ENCODE measurements at places on chromosomes 13 and 19.

DNA sequence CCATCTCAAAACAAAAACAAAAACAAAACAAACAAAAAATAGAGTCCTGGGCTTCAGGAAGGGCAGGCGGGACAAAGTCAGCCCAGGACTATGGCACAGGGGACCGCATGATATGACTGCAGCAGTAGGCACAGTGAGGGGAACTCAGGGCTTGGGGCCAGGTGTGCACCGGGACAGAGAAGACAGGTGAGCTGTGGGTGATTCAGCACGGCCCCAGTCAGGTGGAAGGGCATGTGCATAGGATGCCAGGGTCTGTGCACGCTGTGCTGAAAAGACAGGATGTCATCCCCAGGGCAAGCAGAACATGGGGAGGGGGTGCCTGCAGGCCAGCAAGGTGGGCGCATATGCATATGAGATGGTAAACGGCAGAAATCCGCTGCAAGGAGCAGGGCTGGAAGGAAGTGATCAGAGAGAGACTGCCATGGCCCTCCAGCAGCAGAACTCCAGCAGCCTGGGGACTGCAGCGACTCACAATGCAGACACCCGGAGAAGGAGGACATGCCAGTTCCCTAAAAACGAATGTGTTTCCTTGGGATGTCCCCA is 15.0 kb downstream of the EPS15L1 start:
- DNase-seq = no peak

GRCh38 chr13:99809926-99810325 is 161.6 kb downstream of the ZIC5 start:
- no peak for DNase-seq

- no peak for DNase-seq
Observed at GRCh38 chr13:82627183-82627582, 1255.1 kb downstream of the SLITRK1 start.

DNA sequence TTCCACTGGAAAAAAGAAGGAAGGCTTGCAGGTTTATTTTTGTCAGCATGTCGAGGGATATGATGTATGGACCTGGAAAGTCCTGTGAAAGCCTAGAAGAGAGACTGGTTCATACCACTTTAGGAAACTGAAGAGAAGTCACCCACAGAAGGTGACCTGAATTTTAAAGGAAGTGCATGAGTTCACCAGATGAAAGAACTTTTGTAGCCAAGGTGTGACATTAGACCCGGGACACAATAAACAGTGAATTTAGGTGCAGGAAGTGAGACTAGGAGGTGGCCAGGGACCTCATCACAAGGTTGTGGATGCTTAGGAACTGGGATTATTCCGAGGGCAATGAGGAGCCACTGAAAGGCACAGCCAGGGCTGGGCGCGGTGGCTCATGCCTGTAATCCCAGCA is 79.1 kb downstream of the ZNF429 start:
- no peak for DNase-seq

DNA sequence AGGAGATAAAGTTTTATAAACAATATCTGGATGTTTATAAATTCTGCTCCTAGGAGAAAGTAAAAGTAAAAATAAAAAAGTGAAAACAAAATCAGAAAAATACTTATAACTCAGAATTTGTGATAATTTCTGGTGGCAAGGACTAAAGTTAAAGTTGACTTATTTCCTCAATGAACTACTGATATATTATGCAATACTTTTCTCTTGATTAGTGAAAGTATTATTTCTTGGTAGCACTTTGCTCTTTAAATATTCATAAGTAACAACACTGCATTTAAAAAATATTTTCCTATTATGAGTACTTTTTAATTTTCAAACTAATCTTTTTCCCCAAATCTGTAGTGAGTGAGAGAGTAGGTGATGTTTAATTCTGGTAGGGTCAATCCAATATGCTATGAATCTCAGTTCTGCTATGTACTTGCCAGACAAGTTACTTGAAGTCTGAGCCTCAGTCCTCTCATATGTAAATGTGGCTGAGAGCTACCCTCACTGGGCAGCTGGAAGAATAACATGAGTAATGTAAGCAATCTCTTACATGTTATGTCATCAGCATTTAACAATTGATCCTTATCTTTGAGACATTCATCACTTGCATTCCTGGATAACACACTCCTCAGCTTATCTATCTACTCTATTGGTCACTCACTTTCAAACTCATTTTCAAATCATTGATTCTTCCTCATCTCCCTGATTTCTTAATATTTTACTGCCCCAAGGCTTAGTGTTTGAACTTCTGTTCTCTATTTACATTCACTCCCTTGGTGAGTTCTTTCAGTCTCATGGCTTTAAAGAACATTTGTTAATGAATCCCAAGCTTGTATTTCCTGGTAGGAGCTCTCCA is 239.0 kb downstream of the RGCC start:
- no peak for DNase-seq

DNA sequence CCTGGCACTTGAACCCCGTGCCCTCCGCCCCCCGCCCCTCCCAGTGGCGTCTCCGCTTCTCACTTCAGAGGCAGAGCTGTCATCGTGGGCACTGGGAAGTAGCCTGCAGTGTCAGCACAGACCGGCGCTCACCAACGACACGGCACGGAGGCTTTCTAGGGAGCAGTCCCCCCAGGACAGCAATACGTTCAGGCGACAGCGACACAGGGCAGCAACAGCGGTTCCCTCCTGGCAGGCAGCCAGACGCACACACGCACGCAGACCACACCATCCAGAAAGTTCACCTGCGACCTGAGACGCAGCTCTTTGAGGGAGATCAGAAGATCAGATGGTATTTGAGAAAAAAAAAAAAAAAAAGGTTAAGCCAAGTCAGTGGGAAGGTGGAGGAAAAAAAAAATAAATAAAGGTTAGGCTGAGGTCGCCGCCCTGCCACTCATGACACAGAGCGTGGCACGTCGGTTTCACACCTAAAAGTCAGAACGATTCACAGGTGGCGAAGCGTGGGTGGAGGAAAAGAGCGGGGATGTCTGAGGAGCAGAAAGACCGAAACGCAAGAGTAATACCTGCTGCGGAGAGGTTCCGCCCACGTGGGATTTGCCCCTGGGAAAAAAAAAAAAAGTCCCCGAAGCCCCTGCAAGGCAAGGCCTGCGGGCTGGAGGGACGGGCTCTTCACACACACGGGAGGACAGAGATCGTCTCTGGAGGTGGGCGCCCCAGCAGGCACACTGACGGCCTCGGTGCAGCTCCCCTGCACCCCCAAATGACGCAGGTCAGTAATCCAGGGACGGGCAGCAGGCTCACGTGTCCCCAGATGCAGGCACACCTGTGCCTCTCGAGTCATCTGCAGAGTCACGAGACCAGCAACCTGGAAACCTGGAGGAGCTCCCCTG is 94.5 kb downstream of the GNG7 start:
- no peak for DNase-seq

DNA sequence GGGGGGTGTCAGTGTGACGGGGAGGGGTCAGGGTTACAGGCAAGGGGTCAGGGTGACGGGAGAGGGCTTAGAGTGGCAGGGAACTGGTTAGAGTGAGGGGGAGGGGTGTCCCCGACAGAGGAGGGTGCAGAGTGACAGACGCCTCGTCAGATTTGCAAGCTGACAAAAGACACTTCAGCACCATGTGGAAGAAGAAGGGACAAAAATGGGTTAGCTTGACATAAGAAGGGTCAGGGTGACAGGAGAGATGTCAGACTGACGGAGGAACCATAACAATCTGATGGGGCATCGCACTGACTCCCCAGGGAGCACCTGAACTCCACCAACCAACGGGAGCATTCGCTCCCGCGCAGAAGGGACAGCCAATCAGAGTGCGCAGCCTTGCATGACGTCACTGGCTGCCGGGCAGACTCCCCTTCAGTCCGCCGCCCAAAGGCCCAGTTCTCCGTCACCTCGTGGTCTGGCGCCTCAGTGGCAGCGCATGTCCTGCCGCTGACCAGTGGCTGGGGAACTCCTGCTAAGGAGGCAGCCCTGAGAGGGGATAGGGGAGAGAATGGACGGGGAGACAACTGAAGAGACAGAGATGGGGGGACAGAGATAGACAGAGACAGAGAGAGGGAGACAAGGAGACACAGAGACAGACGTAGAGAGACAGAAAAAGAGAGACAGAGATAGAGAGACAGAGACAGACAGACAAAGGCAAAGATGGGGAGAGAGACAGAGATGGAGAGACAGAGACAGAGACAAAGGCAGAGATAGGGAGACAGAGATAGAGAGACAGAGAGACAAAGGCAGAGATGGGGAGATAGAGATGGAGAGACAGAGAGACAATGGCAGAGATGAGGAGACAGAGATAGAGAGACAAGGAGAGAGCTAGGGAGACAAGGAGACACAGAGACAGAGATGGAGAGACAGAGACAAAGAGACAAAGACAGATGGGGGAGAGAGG is 30.2 kb downstream of the C19orf81 start:
- DNase-seq = no peak

DNA sequence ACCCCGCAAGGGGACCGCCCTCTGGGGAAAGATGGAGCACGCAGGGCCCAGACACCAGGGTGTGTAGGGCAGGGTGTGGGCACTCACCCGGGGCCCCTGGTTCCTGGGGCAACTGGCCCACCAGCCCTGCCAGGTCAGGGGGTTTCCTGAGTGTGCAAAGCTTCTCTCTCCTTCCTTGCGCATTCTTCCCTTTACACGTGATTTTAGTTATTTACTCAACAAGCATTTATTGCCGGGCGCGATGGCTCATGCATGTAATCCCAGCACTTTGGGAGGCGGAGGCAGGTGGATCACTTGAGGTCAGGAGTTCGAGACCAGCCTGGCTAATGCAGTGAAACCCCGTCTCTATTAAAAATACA is 20.4 kb downstream of the PRR36 start:
- DNase-seq = no peak

DNA sequence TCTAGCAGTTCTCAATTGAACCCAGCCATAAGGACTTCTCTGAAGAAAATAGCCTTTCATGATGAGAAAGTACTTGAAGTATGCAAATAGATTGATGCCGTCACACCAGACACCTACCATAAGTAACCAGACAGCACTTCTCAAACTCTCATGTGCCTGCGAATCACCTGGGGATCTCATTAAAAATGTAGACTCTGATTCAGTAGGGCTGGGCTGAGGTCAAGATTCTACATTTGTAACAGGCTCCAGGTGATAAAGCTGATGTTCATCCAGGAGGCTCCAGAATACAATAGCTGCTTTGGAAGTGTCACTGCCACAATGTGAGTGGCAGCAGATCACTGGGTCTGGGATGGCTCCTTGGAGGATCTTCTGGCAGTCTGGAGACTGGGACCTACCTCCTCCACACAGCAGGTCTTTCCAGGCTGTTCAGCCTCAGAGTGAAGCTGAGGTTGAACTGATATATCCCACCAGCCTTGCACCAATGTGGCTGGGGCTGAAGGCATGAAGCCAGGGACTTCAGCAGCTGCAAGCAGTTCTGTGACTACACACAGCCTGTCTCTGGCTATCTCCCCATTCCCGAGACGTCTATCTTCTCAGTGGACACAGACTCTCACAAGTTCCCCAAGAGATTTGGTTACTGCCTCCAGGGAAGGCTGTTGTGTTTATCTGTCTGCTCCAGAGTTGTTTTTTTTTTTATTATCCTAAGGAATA is 9.1 kb downstream of the MBNL2 start:
- DNase-seq = no peak

- DNase-seq = no peak
Observed at GRCh38 chr19:50482271-50482855, 5.7 kb upstream of the GARIN5A start.

DNA sequence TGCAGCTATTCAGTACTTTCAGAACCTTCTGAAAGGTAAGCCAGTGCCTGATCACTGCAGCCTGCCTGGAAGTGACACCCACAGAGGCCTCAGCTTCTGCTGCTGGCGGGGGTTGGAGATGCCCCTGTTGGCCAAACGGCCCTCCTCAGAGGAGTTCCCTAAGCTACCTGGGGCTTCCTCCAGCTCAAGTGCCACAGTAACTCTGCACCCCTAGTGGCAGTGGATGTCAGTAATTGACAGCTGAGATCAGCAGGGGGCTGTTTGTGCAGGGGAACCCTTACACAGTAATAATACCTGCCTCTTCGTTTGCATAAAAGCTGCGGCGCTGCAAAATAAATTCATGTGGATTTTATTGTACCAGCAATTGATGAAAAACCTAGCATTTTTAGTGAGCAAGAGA is 28.9 kb downstream of the TDRD12 start:
- no peak for DNase-seq

DNA sequence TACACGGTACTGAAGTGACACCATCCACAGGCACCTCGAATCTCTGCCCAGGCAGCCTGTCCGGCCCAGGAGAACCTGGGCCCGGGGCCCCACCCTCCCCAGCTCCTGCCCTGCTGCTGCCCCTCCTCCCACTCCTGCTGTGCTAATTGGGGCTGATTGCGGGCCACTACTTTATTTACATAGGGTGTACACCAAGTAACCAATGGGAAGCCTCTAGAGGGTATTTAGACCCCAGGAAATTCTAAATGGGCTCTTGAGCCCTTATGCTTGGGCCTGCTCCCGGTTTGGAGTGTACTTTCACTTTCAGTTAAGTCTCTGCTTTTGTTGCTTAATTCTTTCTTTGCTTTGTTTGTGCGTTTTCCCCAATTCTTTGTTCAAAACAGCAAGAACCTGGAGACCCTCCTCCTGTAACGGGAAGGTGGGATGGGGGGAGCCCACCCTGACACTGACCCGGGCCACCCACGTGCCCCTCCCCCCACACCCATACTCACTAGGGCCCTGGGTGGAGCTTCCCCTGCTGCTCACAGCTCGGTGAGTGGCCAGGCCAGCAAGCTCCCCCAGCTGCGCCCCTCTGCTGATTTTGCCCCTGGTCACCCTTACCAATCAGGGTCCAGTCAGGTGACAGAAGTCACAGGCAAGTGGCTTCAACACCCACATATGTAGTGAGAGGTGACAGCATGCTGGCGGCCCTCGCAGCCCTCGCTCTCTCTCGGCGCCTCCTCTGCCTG is 9.4 kb downstream of the SCGB2B2 start:
- DNase-seq = no peak

DNA sequence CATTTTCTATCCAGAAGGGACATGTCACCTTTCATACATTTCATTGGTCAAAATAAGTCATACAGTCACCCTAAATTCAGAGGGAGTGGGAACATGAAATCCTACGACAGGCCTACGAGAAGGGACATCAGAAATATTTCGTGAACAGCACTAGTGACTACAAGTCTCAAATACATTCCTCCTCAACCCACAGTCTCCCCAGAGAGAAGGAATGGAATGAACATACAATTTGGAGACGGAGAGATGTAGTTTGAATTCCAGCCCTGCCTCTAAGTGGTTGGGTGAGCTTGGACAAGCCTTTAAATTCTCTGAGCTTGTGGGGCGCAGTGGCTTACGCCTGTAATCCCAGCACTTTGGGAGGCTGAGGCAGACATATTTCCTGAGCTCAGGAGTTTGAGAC is 9.9 kb downstream of the SERTM1 start:
- DNase-seq = no peak

- DNase-seq = no peak
Observed at GRCh38 chr13:69935043-69935442, 172.6 kb upstream of the ATXN8OS start.

GRCh38 chr13:113470073-113470472 is 16.8 kb upstream of the ADPRHL1 start:
- no peak for DNase-seq

- DNase-seq = no peak
Observed at GRCh38 chr19:33443638-33444561, 70.4 kb downstream of the CEBPG start.

DNA sequence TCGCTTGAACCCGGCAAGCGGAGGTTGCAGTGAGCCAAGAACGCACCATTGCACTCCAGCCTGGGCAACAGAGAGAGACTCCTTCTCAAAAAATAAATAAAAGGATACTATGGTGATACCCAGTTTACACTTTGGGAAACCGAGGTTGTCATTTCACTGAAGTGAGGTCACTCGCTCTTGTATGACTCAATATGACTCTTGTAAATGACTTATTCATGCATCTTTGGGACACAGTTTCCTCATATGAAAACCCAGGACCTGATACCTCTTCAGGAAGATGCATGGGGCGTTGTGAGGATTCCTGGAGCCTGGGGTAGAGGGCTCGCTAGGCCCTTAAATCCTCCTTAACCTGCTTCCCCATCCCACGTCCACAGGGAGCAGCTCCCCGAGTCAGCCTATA is 4.5 kb downstream of the PSMD8 start:
- DNase-seq = no peak

Data from vagina (tissue), 2 donors.